Epithelial cell of prostate (primary cell): ENCODE measurements at places on chromosomes 2 and 18.

- no peak for DNase-seq
Measured at GRCh38 chr18:36496022-36496421, 198.5 kb downstream of the FHOD3 start.

- peak; percentile 91 for DNase-seq
Measured at GRCh38 chr2:230680463-230681170, 32.0 kb upstream of the CAB39 start.

DNA sequence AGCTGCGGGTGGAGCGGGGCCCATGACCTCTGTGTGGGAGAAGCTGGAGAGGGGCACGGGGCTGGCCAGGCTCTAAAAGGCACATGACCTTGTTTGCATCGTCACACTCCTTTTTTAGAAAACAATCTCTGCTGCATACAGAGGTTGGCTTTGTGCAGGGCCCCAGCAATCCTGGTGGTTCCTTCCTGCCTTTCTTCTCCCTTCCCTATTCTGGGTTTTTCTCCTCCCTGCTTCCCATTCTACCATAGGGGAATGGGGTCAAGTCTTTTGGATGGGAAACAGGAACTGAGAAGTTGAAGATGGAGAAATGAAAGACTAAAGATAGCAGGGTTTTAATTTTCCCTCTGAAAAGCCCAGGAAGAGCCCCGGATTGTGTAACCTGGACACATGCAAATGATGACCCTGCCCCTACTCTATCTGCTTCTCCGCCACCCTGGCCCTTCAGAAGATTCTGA is 53.9 kb downstream of the ASAP2 start:
- no peak for DNase-seq

DNA sequence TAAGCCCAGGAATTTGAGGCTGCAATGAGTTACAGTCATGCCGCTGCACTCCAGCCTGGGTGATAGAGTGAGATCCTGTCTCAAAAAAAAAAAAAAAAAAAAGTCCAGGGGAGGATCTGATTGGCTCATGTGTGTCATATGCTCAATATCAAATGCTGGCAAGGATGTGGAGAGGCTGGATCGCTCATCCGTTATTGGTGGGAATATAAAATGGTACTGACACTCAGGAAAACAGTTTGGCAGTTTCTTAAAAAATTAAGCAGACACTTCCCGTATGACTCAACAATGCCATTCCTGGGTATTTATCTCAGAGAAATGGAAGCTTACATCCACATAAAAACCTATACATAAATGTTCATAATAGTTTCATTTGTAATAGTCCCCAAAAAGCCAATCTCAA is 68.9 kb downstream of the MEX3C start:
- DNase-seq, result no peak

- no peak for DNase-seq
Measured at GRCh38 chr2:20185176-20186022, 39.5 kb downstream of the SDC1 start.

- no peak for DNase-seq
Measured at GRCh38 chr18:76988827-76989646, 143.5 kb downstream of the MBP start.

GRCh38 chr18:6239716-6240115 is 175.0 kb downstream of the L3MBTL4 start:
- DNase-seq, result no peak

DNA sequence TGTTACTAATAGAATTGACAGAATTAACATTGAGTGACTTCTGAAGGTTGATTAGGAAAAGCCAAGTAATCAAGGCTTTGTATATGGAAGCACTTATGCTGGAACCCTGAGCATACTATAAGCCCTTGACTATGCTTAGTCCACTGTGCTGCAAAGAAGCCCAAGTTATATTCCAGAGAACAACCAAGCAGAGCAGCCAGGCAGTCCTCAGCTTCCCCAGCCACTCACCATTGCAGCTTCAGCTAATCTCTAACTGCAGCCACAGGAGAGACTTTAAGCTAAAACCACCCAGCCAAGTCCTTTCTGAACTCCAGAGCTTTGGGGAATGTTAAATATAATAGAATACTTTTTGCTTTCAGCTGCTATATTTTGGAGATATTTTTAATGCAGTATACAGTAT is 164.4 kb upstream of the VWC2L start:
- no peak for DNase-seq

DNA sequence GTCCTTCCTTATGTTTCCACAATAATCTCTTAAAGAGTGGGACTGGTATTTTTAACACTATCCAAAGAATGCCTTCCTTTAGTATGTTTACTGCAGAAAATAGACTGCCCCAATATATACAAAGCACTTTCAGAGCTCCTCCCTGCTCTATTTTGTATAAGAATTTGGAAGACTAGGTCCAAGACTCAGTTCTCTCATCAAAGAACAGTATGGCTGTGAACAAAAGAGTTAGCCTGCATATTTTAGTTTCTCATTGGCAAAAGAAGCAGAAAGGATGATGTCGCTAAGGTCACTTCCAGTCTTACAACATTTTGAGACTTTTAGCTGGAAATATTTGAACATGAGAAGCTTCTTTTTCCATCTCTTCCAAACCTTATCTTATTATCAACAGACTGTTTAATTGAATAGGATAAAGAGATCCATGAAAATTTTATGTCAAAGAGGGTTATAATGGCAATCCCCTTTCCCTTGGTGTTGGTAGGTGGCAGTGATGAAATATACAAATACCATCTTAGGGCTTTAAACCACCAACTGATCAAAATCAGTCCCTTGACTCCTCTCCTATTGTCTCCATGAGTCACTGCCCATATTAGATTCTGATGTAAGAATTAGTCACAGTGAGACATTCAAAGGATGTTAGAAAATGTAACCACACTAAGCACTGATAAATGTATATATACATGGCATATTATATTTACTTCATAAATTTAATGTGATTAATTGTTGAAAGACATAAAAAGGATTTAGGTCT is 266.9 kb upstream of the DSEL start:
- DNase-seq, result peak; percentile 59

DNA sequence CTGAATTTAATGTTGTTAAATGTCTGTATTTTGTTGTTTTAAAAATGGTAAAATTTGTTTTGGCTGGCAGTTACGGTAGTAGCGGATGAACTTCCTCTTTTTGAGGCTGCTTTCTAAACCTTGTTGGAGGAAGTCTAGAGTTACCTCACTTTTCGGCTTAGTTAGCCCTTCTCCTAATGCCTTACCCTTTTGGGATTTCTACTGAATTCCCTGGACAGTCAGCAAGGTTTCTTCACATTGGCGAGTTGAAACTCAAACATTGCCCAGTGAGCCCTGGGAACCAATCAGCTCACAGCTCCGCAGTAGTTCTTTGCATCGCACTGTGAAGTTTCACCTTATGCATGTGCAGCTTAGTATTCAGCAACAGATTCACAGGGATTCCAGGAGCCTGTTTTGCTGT is 55.2 kb downstream of the TMEM247 start:
- no peak for DNase-seq

DNA sequence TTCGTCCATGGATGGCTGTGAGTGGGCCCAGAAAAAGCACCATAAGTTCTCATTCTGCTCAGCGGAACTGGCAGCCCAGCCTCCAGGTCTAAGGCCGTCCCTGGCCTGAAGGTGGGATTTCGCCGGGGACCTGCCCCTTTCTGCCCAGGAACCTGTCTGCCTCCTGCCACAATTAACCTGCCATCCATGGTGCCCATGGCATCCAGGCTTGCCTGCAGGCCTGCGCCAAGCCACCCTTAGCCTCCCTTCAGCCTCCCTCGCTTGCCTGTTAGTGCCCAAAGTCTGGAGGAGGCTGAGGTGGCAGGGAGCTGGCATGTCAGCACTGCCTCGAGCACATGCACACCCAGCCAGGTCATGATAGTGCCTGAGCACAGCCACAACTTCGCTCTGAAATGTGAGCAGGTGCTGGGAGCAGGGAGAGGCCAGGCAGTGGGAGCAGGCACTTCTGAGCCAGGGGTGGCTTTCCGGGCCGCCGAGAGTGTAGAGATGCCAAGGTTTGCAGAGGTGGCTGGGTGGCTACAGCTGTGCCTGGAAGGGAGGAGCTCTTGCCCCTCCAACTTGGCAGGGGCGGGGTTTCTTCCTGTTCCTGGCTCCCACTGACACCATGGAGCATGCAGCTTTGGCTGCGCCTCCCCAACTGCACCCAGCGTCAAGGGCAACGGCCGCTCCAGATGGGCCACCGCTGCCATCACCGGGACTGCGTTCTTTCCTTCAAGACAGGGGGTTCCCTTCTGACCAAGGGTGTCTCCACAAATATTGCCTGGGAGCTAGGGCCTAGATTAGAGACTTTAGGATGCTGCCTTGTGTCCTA is 648.9 kb upstream of the VRK2 start:
- DNase-seq, result no peak

- DNase-seq, result no peak
Measured at GRCh38 chr18:48818329-48819254, 132.2 kb downstream of the SMAD7 start.

- DNase-seq, result no peak
Measured at GRCh38 chr2:140506606-140507005, 1624.2 kb downstream of the LRP1B start.

DNA sequence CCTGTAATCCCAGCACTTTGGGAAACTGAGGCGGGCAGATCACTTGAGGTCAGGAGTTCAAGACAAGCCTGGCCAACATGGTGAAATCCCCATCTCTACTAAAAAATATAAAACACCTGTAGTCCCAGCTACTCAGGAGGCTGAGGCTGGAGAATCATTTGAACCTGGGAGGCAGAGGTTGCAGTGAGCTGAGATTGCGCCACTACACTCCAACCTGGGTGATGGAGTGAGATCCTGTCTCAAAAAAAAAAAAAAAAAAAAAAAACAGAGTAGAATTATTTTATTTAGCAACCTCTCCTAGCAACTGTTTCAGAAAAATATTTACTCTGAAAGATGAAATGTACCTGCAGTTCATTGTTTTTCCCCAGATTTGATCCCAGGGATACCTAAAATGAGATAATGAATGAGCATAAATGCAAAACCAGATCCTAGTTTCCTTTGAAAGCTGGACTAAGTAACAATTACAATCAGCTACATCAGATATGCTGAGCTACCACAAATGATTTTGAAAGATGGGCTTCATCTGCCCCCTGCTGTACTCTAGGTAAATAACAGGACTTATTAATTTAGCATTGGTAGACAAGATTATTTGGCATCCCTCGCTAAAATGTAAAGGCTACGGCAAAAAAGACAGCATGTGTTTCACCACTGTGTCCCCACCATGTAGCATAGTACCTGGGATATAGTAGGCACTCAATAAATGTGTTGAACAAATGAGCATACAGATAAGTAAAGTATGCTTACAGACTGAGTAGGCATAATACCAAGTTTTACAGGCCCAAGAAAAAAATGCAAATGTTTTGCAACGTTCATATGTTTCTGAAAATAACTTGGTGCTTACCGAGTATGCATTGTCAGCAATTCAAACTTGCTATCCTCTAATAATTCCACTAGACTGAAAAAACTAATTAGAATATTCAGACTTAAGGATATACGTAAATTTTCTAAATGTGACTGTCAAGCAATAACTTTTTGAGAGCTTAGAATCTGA is 102.5 kb downstream of the ATL2 start:
- DNase-seq, result peak; percentile 39

DNA sequence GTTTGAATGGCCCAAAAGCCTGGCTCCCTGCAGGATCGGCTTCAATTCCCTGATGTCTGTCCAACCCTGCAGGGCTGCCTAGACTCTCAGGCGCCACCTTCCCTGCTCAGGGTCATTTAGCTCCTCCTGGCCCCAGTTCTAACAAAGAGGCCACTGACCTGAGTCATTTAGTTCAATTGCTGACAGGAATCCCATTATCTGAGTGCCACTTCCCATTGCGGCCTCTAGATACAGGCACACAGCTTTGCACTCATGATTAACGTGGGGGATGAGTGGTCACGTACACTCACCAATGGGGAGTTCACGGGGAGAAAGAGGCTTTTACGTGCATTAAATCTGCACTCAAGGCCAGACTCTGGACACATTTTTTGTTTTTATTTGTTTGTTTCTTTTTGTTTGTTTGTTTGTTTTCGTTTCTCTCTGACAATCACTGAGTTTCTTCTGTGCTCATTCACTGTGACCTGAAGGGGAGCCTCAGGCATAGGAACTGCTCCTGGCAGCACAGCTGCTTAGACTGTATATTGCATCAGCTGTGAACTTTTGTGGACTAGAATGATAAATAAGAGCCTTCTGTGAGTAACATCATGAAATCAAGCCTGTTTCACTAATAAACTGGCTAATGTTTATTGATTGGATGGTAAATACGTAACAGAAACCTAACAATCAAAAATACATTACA is 118.9 kb upstream of the CTNNA2 start:
- DNase-seq, result no peak

DNA sequence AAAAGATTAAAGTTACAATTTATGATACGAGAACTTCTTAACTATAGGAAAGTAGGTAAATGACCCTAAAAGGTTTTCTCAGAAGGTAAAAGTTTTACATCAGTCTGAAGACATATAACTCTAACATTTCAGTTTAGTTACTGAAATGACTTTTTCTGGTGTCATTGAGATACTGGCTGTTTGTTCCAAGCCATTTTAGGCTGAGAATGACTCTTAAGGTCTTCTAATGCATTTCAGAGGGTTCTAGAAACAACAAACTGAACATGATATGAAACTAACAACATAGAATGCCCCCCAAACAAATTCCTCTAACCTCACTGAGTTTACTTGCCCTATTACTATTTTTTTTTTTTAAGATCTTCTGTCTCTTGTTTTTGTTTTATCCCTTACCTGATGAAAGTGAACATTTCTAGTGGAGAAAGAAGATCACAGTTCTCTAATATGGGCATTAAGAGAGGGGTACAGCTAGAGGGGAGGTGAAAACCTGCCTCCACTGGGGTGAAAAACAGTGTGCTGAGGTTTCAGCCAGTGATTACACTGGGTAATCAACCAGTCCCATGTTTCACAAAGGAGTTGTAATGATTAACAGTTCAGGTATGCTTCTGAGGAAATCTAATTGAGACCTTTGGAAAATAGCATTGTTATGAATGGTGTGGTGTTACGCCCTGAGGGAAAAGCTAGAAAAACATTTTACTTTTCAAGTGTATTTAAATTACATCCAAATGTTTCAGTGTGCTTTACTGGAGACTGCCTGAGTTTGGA is 11.2 kb downstream of the NABP1 start:
- peak; percentile 48 for DNase-seq

- no peak for DNase-seq
Measured at GRCh38 chr2:234597576-234597861, 100.6 kb upstream of the ARL4C start.

- no peak for DNase-seq
Measured at GRCh38 chr2:100174026-100174431, 31.6 kb upstream of the AFF3 start.

GRCh38 chr2:15890936-15891905 is 49.1 kb upstream of the MYCN start:
- DNase-seq, result peak; percentile 44
